ENCODE measurements at places on chromosomes 1 and 21.

GRCh38 chr1:43651188-43651587 lies 1.2 kb downstream of the KDM4A start:
- no peak for DNase-seq

DNA sequence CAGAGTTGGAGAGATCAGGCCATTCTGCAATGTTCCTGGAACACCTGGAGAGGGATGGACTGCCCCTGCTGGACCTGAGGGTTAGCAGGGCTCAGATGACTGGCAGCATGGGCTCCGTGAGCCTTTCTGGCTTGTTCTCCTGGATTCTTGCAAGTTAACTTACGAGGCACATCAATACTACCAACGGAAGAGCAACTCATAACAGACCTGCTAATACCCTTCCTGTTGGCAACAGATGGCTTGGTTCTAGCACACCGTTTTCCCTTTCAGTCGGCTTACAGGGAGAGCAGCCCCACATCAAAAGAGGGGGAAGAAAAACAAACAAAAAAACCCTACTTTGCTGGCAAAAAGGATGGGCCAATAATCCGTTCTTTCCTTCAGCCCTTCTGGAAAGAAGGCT lies 47.9 kb downstream of the SLC66A1 start:
- no peak for DNase-seq

DNA sequence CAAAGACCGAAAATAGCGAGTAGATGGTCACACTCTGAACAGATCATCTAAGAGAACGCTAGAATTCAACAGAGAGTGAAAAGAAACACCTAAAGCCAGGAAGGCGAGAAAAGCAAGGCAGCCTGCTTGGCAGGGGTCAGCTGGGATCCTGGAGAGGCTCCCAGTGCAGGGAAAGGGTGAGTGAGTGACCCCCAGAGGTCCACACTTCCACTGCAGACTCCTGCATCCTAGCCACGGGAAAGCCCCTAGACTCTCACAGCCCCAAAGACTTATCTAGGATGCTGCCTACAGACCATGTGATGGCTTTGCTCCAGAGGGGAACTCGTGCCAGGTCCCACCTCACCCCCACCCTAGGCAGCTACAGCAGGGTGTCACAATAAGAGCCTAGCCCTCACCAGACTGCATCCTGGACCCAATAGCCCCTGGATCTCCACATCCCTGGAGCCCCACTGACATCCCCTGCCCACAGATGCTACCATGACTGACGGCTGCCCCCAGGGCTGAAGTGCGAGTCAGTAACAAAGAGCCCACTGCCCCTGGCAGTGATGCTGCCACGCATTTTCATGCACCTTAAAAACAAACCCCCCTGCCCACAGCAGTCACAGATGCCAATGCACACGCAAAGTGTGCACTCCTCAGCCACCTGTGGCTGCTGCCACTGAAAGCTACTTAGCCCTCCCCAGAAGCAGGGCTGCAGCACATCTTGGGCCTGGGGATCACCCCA lies 62.2 kb downstream of the PSMG1 start:
- DNase-seq = no peak

DNA sequence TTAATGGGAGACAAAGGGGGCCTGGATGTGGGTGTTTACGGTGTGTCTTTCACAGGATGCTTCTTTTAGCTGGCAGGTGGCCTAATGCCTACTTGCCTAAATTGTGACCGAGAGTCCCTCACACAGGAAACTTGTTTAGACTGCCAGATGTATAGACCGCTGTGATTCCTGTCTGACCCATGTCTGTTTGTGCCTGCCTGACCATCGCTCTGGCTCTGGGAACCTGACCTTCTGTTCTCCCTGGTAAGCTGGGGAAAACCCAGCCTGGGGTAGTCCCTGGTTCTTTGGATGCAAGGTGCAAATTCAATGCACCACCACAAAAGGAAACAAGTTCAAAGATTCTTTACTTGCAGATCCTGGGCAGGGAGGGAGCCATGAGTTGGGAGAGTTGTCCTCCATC lies 68.4 kb downstream of the DMRTA2 start:
- no peak for DNase-seq

DNA sequence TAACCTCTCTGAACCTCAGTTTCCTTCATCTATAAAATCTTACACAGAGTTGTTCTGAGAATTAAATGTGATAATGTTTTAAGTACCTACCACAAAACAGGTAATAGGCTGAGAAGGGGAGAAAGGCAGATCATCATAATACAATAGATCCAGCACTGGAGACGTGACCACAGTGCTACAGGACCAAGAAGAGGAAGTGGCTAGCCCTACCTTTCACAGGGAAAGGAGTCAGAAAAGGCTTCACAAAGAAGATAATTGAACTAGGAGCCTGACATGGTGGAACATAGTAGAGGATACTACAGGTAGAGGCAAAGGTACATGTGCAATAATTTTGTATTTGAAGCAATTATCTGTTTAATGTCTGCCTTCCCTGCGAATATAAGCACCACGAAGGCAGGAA lies 45.1 kb downstream of the ERI3 start:
- no peak for DNase-seq

DNA sequence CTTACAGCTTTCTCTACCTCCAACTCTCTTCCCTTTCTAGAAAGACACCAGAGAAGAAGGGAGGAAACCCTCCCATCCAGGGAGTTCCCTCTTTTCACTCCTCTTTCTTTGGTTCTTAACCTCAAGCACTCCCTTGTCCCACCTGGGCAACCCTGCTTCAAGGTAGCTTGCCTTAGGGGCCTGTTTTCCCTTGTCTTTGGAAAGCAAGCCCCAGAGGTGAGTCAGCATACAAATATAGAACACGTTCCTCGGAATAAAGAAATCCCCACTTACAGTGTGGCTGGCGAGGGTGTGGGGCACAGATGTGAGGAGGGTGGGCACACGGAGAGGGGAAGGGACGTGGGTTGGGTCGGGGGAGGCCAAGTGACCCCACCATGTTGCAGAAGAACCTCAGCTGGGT lies 26.1 kb upstream of the KCNE2 start:
- no peak for DNase-seq

GRCh38 chr1:19307794-19308508 lies 4.0 kb downstream of the AKR7A2 start:
- DNase-seq = no peak

DNA sequence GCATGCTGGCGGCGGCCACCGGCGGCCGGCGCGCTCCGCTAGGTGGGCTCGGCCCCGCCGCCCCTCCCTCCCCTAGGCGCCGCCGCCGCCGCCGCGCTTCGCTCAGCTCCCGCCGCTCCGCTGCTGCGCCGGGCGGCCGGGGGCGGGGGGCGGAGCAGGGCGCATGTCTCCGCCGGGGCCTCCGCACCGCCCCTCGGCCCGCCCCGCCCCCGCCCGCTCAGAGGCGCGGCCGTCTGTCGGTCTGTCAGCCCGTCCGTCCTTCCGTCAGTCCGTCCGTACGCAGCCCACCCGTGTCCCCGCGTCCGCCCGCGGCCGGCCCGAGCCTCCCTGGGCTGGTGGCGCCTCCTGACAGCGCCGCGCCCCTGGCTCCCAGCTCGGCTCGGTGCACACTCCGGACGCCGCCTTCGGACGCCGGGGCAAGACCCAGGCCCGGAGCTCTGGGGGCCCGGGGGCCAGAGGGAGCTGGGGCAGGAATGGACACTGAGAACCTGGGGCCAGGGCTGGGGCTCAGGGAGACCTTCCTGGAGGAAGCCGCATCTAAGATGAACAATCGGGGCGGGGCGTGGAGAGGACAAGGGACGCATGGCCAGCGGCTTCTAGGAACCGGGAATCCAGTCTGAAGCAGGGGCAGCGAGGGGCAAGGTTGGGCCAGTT lies at the start of gene GPR153:
Gene GPR153 (minus strand): TSS at position 138 of the 654 bp plus-strand sequence. CDS start 6,193 bp downstream, outside the sequence.
- DNase-seq = peak; percentile 46

- no peak for DNase-seq
These were observed 444.8 kb downstream of the PTPRC start for GRCh38 chr1:199083680-199084079.

DNA sequence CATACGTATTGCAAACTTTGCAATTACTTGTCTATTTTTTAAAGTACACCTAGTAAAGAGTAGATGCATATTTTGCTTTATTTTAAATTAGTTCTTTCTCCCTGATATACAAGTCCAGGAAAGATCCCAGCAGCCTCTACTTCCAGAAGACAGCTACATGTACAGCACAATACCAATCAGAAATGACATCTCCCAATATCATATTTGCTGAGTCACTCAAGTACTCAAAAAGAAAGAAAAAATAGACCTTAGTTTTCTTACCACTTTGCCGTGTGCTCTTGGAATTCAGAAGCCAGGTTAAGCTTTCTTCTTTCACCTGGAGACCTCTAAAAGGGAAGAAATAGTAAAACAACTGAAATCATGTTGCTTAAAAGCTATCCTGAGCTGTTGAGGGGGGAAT lies 412.6 kb upstream of the RUNX1 start:
- DNase-seq = no peak

- DNase-seq = no peak
These were observed 538.0 kb upstream of the PLXNA2 start for GRCh38 chr1:208782186-208782585.

DNA sequence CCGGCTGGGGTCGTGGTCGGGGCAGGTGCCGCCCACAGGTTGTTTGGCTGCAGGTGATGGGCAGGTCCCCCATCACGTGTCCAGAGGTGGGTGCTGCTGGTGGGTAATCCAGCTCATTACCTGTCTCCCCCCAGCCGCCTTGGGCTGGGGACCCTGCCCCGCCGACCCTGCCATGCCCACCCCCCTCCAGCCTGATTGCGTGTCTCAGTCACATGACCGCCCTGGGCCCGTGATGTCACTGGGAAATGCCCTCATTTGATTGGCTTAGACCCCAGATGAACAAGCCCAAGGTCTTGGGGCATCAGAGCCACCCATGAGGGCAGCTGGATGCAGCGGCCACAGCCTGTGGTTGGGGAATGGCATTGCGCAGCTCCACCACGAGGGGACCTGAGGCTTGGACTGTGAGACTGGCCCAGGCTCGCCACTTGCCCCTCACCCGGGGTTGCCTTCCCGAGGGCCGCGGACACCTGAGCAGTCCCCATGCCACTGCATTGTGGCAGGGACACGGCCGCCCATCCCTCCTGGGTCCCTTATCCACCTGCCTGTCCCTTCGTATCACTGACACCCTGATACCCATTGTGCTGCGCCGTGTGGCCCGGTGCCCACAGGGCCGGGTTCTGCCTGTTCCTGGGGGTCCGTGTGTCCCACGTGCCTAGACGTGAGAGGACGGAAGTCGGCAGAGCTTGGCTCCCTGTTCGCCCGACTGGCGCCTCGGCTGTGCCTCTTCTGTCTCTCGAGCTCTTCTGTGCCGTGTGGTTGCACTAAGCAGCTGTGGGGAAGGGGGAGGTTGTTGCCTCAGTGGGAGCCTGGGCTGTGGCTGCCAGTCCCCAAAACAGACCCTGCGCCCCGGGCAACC lies 68.0 kb downstream of the FAAP20 start:
- DNase-seq = no peak

DNA sequence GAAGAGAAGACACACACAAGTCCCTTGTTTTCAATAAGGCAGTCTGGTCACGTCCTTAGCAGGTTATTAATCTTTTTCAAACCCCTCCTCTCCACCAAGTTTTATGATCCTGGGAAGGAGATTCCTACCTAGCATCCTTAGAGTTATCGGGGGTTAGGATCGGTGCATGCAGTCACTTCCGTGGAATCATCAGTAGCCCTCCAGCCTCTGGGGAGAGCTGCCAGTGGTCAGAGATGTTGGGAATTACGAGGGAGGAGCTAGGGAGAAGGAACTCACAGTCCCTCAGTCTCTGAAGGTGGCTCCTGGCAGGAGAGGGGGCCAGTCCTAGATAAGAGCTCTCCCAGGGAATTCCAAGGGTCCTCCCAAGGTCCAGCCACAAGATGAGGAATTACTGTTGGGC lies 57.7 kb upstream of the ATP5PO start:
- DNase-seq = no peak

GRCh38 chr1:225809842-225810578 lies at the start of gene EPHX1:
TSS of gene EPHX1 (plus strand) at chr1:225810124. CDS start at chr1:225828730, 18,606 bp downstream.
- peak; percentile 10 for DNase-seq

GRCh38 chr21:45972716-45973474 lies 8.7 kb upstream of the COL6A1 start:
- DNase-seq = no peak

DNA sequence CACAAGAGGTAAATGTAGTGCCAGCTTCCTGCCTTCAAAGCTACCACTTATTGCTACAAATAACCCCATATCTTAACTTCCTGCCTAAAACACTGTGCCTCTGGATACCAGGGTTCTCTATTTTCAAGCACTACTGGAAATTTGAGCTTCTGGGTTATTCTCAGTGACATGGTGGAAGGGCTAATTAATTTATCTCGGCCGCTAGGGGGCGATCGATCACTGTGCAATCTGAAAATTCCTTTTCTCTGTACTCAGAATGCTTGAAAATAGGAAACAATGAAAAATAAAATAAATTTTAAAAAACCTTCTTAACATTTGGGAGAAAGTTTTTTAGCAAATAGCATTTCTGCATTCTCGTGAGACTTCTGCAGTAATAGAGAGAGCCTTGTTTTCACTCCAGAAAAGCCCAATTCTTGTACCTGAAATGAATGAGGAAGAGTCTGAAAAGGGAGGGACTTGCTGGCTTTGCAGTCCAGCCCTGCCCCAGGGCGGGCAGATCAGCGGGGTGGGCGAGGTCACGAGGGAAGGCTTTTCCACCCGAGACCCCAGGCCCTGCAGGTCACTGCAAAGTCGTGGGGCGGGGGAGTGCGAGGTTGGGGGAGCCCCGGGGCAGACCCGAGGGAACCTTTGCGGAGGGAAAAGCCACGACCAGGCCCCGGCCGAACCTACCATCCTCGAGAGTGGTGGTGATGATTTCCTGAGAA lies 276.7 kb downstream of the PCP4 start:
- no peak for DNase-seq

- no peak for DNase-seq
These were observed 545.2 kb upstream of the BRINP3 start for GRCh38 chr1:191022856-191023255.

GRCh38 chr1:68384321-68384813 lies 65.4 kb downstream of the RPE65 start:
- no peak for DNase-seq

- DNase-seq = no peak
These were observed 6.7 kb upstream of the SH2D5 start for GRCh38 chr1:20739225-20739624.

GRCh38 chr1:32878637-32879041 lies 7.7 kb upstream of the HPCA start:
- no peak for DNase-seq

DNA sequence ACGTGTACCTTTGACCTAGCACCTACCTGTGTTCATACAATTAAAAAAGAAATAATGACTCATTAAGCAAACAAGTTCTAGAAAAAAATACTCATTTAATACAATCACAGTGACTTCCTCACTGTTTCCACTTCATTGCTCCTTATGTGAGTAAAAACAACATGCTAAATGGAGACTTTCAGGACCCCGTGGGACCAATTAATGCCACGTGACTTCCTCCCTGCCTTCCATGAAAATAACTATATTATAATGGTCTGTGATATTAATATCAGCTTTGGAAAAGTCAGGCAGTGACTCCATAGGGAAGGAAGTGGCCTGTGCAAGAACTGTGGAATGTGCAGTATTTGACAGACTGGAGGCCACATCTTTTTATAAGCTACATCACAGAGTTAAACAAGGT lies 337.8 kb downstream of the HLX start:
- DNase-seq = no peak

DNA sequence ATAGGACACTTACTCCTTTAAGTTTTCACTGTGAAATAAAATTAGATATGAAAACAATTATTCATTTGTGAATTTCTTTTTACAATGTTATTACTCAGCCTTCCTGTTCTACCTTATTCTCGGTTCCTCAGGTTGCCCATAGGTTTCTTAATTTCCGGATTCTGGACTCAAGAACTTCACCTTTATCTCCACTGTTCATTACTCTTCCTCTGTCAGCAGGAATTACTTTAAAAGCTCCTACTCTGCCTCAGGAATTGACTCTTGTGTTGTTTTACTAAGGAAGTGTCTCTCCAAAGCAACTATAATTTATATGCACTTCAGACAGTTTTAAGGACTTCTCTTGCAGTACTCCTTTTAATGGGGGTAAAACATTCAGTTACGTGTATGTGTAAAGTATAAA lies 123.8 kb downstream of the OSBPL9 start:
- DNase-seq = no peak

Data from activated CD8-positive, alpha-beta memory T cell treated with anti-CD3 and anti-CD28 coated beads for 1 hour (primary cell).